ENCODE measurements at places on chromosomes 6 and 20.

DNA sequence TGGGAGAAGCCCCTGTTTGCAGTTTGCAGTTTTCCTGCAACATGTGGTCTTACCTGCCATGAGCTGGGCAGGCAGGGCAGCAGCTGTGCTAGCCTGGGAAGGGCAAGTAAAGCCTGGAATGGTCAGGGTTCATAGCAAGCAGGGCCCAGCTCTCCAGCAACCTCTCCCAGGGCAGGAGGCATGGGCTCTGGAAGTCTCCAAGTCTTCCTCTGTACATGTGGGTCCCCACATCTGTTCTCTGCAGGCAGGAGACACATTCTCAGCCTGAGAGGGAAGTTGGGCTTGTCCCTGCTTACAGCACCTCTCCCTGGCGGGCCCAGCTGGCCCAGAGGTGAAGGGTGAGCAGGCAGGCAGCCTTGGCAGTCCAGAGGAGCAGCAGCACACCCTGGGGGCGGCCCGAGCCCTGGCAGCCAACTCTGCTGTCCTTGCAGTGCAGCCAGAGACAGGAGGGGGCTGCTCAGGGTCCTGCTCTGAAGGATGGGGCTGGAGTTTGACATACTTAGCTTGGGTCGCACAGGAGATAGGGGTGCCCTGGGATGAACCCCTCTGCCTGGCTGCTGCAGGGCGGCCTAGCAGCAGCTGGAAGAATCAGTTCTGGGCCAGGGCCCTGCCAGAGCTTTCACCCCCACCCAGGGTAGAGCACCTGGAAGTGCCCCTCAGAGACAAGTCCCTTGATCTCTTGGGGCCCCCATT is 176.0 kb downstream of the MRPL14 start:
- peak; percentile 90 for DNase-seq

DNA sequence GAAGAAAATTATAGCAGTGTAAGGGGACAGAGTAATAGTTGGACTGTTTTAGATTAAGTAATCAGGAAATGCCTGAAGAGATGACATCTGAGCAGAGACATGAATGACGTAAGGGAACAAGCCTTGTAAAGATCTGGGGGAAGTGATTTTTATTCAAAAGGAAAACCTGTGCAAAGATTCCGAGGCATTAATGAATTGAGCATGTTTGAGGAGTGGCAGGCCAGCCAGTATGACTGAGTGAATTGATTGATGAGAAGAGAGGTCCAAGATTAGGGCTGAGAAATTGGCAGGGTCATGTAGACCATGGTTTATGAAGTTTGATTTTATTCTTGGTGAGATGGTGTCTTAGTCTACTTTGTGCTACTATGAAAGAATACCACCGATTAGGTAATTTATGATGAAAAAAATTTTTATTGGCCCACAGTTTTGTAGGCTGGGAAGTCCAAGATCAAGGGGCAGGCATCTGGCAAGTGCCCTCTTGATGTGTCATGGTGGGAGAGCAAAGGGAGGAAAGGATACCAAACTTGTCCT is 95.1 kb downstream of the LIN28B start:
- DNase-seq = no peak

GRCh38 chr6:148758492-148758891 is 11.7 kb downstream of the UST start:
- peak; percentile 65 for DNase-seq

DNA sequence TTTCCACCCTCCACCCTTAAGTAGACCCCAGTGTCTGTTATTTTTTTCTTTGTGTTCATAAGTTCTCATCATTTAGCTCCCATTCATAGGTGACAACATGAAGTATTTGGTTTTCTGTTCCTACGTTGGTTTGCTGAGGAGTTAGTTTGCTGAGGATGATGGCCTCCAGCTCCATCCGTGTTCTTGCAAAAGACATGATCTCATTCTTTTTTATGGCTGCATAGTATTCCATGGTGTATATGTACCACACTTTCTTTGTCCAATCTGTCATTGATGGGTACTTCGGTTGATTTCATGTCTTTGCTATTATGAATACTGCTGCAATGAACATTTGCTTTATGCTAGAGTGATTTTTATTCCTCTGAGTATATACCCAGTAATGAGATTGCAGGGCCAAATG is 301.2 kb downstream of the ADGRG6 start:
- DNase-seq = no peak

GRCh38 chr6:125944434-125944816 is 12.1 kb upstream of the HINT3 start:
- peak; percentile 50 for DNase-seq

DNA sequence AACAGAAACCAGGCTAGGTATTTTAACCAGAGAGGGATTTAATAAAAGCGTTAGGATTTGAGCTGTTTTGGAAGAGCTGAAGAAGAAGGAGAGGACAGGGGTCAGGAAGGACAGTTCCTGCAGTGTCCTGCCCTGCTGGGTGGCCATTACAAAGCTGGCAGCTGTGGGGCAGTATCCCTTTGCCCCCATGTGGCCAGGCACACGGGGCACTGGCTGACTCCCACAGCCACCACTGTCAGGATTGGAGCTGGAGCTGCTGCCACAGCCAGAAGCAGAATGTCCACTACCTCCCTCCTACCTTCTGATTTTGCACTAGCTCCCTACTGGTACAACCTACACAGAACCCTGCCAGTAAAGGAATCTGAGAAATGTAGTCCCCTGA is 46.5 kb downstream of the SLC22A3 start:
- no peak for DNase-seq

DNA sequence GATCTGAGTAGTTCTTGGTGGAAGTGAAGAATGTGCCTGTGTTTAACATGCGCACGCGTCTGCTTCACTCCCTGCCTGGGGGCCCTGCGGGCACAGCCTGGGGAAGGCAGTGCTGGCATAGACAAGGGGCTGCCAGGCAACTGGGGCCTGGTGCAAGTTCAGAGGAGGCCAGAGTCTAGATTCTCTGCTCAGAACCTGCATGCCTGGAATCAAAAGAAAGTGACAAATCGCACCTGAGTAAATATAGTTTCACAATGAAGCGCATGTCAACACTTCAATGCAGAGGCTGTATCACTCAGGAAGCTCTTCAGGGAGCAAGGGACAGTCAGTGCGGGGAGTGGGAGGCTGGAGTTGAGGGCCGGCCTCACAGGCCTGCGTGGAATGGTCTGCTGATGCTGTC is 24.2 kb upstream of the PPP1R14C start:
- DNase-seq = no peak

DNA sequence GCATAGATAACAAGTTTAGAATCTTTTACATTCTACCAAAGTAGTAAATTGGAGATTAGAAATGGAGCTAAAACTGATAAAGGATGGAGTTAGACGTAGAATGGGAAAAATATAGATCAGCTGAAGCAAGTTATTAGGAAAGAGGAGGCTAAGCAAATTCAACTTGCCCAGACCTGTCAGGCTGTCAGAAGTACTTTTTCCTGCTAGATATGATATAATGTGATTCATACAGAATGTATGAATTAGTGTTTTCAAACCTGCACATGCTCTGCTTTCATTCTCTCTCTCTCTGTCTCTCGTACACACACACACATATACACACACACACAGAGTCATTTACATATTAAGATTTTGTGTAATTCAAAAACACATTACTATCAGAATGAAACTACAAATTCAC is 133.2 kb upstream of the HDGFL1 start:
- no peak for DNase-seq

- DNase-seq = peak; percentile 53
These were observed 59.3 kb upstream of the AKAP12 start for GRCh38 chr6:151180330-151181048.

GRCh38 chr6:5044866-5045265 is 40.3 kb upstream of the PPP1R3G start:
- DNase-seq = no peak

DNA sequence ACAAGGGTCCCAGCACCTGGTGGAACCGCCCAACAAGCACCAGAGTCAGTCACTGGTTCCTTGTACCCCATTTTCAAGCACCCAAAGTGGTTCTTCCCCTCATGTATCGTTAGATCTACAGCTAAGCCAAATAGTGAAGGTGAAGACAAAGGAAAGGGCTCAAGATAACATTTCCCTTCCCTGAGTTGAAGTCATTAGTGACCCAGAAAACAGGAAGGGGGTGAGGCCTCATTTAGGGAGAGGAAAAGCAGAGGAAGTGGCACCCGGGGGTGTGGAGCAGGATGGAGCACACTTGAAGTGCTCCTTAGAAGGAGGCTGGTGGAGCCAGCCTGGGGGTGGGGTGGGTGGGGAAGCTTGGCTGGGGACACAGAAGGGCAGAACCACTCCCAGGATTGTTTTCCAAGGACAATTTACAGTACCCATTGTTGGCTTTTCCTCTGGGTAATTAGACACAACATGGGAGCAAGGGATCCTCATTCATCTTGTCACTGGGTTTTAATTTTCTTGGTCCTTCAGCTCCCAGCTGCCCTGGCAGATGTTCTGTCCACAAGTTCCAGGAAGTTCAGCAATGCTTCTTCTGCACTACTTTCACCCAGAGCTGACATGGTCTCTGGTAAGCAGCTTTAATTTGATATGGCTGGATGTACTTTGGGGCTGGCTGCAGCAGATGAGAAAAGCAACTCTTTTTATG is 73.3 kb upstream of the CD93 start:
- no peak for DNase-seq

DNA sequence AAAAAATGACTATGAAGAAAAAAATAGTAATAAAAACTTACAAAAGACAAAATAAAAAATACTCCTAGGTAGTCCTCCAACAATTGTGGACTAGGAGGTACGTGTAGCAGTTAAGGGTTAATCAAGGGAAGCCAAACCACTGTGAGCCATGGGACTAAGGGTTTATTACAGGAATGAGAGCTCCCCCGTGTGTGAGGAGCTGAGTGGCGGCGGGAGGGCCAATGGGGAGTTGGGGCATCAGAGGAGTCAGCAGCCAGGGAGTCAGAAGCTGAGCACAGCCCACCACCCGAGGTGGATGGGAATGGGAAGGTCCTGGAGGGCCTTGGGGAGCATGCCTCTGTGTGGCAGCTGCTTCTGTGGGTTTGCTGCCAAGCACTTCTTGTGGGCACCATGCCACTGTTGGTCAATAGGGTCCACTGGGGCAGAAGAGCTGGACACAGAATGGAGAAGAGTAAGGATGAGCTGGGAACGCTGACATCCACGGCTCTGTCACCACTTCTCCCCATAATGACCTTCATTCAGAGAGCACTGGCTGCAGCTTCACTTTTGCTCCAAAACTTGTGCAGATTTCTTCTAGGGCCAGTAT is 373.3 kb downstream of the CDKAL1 start:
- no peak for DNase-seq

DNA sequence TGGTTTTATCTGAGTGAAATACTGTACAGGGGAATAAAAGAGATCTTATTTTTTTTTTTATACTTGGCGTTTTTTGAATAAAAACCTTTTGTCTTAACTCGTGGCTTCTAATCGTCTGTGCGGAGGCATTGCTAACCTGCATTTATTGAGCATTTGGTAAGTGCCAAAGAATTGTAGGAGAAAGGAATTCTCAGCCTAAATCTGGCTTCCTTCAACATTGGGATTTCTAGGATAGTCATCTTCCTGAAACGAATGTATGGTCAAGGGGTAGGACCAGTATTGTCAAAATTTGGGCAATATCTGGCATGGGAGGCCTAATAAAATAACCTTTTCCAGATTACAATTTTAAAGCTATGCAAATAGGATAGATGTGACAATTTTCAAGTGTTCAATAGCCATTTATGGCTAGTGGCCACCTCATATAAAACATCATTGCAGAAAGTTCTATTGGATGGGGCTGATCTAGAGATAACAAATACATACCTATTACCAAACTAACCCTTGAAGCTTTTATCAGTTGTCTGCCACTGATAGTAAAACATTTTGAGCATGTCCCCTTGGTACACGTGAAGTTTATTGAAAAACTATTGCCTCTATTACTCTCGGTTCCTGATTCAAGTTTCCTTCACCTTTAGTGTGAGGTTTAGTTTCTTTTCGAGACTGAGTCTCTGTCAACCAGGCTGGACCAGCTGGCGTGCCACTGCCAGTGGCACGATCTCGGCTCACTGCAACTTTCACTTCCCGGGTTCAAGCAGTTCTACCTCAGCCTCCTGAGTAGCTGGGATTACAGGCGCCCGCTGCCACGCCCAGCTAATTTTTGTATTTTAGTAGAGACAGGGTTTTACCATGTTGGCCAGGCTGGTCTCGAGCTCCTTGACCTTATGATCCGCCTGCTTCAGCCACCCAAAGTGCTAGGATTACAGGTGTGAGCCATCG is 5.6 kb downstream of the PIM1 start:
- peak; percentile 63 for DNase-seq

DNA sequence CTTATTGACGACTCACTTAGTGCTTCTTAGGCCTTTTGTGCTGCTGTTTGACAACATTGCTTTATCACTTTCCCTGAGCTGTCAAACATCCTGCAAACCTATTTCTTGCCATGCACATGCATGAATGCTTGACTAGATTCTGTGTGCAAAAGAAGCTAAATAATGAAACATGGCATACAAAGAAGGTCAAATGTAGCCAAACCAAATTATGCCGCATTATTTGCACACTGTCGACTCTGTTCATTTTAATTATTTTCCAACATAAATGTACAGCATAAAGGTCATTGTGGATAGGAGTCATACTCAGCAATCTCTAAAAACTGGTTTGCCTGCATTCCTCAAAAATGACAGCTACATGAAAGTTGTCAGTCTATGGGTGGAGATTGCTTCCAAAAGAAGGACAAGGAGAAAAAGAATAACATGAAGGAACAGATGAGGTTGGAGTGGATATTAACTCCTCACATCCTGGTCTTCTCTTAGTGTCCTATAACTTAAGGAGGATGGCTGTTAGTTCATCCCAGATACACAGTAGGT is 123.1 kb upstream of the STXBP5 start:
- DNase-seq = no peak

DNA sequence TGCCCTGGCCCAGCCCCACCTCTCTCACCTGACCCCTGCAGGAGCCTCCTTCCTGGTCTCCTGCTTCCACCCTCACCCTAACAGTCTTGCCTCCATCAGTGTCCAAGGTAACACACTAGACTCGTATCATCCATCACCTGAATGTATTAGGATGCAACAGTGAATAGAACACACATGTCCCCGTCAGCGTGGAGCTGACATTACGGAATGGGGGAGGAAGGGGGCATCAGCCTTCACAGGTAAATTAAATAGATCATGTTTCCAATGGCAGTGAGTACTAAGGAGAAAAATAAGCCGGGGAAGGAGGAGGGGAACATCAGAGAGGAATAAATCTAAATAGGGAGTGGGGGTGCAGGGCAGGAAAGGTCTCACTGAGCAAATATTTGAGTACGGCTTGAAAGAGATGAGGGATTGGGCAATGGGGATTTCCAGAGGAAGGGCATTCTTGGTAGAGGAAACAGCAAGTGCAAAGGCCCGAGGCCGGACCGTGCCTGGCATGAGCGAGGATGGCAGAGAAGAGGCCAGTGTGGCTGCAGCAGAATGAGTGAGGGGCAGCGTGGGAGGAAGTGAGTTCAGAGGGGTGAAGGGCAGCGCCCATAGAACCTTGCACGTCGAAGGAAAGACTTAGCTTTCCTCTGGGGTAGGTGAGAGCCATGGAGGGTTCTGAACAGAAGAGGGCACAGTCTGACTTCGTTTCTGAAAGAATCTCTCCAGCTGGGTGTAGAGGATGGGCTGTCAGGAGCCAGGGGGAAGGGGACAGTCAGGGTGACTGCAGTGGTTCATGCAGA is 110.1 kb upstream of the PTPN1 start:
- DNase-seq = no peak

Measured in hematopoietic multipotent progenitor cell treated with erythropoietin and hydrocortisone succinate and interleukin-3 and kit ligand, for 6 days (in vitro differentiated cells).